Omental fat pad (tissue), 4 donors: ENCODE measurements at places on chromosomes 13 and 19.

GRCh38 chr13:43086181-43086580 is 62.8 kb downstream of the DNAJC15 start:
- no peak for DNase-seq

GRCh38 chr19:12695997-12696365 is 450 bp downstream of the FBXW9 start:
- DNase-seq: no peak

DNA sequence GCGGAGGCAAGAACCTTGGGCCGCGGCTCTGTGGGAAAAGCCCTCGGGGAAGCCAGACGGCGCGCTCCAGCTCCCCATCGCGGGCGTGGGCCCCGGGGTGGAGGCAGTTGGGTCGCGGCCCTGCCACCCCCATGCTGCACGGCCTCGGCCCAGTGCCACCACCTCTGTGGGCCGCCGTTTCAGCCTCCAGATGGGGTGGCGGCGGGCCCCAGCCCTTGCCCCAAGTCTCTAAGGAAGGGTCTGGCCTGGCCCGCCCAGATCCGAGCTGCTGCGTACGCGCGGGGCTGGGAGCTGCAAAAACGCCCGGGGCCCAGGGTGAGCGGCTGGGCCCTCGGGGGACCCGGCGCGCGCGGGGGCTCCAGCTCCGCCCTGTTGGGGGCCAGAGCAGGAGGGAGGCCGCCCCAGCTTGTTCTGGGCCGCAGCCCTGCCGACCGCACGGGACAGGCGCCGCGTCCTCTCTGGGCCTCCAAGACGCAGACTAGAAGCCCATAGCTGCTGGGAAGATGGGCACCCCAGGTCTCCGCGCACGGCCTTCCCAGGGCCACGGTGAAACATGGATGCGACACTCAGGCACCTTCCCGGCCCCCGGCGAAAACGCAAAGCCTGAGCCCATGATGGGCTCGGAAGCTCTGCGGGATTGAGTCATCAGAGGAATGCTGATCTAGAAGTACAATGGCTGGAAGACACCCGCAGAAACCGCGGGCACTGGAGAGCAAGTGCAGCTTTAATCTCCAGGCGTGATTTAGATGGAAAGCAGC is 110.1 kb downstream of the KCTD15 start:
- no peak for DNase-seq

GRCh38 chr13:81778350-81778749 is 1437.4 kb upstream of the SPRY2 start:
- no peak for DNase-seq

DNA sequence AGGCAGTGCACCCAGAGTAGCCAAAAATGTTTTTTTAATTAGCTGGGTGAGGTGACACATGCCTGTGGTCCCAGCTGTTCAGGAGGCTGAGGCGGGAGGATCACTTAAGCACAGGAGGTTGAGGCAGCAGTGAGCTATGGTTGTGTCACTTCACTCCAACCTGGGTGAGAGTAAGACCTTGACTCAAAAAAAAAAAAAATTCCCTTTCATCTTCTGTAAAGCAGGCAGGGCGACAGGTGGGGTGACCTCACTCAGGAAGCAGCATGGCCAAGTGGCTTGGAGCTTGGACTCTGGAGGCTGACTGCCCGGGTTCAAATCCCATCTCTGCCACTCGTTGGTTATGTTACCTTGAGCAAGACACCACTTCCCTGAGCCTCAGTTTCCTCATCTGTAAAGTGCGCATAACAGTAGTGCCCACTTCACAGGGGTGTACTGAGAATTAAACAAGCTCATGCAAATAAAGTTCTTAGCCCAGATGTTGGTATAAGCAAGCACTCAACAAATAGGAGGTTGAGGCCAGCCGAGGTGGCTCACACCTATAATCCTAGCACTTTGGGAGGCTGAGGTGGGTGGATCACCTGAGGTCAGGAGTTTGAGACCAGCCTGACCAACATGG is 48.3 kb downstream of the MAP4K1 start:
- DNase-seq: no peak
